ENCODE measurements at places on chromosomes 6 and 20.

- DNase-seq, result peak; percentile 84
These were observed 20.6 kb upstream of the ECI2 start for GRCh38 chr6:4155848-4156466.

DNA sequence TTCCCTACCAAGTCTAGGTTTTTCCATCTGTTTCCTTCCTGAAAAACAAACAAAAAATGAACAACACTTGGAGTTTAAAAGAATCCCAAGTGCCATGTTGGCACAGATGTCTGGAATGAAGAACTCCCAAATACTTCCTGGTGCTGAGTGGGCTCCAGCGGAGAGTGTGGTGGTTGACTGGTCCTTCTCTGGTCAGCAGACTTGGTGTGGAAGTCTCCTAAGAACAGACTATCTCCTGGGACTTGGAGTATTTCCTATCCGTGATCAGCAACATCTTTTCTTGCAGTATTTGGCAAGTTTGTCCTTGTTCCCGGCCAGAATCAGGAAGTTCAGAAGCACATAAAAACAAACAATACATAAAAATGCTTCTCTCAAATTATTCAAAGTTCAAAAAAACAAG, 154.1 kb downstream of the MTFR2 start:
- no peak for DNase-seq

GRCh38 chr6:13979284-13980171, 54.8 kb downstream of the RNF182 start:
- no peak for DNase-seq

DNA sequence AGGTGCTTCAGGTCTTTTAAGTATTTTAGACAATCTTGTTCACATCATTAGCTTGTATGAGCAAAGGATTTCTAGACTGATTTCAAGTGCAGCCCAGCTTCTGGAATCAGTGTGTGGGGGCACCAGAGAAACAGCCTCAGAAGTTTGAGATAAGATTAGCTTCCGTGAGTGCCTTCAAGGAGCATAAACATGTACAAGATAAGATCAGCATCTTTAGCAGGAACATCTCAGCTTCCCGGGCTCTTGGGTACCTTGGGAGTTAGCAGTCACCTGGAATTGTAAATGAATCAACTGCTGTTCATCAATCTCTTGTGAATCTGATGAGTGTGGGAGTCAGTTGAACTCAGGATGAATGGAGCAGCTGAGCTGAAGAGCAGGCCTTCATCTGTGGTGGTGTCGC, 12.0 kb upstream of the CITED2 start:
- no peak for DNase-seq

DNA sequence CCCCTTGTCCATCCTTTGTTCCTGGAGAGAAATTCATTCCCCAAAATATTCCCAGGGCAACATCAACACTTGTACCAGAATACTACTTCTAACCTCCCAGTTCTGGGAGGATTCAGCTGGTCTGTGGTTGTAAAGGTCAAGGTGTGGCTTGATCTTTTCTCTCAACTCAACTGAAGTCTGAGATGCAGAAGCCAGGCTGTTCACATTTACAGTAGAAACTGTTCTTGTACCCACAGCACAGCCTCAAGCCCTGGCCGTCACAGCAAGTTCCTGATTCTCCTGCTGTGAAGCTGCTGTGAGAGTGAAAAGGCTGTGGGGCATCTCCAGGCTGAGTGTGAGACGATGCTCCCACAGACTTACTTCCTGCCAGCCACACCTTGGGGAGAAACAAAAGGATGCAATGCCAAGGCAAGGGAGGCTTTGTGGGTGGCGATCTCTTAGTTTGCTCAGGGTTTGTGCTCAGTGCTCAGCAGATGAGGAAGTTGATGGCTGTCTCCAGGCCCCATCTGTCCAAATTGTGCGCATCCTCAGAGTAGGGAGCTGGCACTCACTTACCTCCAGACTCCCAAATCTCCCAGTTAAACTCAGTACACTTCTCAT, 143.9 kb upstream of the FOXA2 start:
- DNase-seq, result no peak

GRCh38 chr6:30167101-30167500, 3.8 kb downstream of the TRIM15 start:
- peak; percentile 26 for DNase-seq

DNA sequence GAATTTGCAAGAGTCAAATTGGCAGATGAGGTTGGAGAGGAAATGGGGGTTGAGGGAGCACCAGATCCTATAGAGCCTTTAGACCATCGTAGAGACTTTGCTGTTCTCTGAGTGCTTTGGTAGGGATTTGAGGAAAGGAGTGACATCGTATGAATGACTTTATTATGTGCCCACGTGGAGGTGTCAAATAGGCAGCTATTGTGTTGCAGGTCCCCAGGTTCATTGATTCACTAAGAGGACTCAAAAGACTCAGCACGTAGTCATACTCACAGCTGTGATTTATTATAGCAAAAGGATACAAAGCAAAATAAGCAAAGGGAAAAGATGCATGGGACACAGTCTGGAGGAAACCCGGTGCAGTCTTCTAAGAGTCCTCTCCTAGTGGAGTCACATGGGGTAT, 2.2 kb downstream of the MTRES1 start:
- no peak for DNase-seq

DNA sequence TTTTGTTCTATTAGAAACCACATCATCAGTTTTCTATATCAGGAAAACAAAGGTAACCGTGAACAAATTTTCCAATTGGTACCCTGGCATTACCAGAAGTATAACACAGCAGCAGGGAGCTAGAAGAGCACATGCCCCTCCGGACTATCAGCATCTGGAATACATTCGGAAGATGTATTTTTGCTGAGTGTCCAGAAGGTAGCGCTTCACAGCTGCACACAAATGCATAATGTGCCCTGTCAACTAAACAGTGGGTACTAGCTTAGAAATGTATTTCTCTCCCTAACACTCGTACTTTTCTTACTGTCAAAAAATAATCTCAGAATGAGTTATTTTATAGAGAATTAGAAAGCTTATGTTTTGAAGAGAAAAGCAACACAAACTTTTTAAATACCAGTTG, 77.6 kb downstream of the HUS1B start:
- no peak for DNase-seq

DNA sequence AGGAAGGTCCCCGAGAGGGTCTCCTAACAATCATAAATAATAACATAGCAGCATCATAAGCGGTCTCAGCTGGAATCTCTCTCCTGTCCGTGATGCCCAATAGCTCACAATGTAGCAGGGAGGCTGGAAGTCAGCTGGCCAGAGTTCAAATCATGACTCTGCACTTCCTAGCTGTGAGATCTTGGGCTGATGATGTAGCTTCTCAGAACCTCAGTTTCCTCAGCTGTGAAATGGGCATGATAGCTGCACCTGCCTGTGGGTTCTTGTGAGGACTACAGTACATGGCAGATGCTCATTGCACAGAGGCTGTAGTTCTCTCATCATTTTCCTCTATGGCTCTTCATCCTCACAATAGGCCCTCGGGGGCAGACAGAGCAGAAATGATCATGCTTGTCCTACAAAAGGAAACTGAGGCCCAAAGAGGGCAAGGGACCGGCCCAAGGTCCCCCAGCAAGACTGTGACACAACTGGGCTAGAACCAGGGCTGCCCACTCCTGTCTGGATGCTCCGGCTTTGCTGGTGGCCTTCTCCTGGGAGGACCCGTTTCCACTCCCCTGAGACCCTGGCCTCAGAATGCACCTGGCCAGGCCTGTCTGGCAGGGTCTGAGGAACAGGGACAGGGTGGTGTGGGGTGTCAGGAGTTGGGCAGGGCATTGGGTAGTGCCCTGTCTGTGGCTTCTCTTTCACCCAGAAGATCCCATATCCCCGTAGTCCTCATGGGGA, 17.7 kb downstream of the SLC12A5 start:
- DNase-seq, result no peak

- DNase-seq, result peak; percentile 5
These were observed 262.4 kb downstream of the PLCB1 start for GRCh38 chr20:8394308-8394945.

GRCh38 chr6:11428371-11428770, 109.2 kb upstream of the TMEM170B start:
- DNase-seq, result no peak
